ENCODE measurements at places on chromosomes 3 and 15.

DNA sequence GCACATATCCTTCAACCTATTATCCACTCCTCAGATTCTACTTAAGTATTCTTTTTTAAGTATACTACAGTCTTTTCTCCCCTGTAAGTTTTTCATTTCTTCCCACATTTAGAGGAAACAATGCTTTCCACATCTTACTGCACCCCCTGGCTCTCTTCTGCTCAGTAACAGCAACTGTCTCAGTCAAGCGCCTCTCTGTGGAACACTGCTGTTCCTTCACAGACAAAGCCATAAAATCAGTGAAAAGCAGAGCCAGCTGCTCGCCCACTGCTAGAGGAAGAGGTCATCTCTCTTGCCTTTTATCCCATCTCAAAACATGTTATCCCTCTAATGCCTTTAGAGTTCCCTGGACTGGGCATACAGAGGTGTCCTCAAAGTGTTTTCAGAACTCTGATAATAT, 24.8 kb downstream of the SERP1 start:
- DNase-seq: no peak

DNA sequence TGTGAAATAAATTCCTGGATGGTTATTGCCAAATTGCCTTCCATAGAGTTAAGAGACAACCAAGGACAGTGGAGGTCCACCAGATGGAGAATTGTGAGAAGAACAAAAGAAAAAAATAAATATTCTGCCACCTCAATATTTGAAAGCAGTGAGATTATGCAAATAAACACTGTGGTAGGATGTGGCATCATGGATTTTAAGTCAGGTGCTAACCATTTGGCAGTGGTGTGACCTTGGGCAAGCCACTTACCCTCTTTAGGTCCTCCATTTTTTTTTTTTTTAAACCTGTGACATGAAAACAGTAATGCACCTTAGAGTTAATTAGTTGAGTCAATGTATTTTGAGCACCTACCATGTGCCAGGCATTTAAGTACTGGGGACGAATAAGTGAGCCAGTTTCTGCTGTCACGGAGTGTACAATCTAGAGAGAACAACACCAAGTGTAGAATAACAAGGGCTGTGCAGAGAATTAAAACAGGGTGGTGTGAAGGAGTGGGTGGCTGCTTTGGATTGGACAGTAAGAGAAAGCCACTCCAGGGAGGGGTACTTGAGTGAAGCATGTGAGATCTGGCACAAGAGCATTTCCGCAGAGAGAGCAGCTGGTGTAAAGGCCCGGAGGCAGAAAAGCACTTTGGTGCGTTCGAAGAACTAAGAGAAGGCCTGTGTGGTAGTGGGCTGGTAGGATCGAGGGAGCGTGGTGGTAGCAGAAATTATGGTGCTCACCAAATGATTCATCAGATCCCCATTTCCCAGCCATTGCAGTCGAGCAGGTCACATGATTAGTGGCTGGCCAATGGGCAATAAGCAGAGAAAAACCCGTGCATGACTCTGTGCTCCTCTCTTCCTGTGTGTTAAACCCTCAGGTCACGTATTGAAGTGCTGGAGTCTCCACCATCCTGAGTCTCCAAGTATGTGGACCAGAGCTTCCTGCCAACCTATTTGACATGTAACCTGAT, 39.2 kb downstream of the CCK start:
- no peak for DNase-seq

DNA sequence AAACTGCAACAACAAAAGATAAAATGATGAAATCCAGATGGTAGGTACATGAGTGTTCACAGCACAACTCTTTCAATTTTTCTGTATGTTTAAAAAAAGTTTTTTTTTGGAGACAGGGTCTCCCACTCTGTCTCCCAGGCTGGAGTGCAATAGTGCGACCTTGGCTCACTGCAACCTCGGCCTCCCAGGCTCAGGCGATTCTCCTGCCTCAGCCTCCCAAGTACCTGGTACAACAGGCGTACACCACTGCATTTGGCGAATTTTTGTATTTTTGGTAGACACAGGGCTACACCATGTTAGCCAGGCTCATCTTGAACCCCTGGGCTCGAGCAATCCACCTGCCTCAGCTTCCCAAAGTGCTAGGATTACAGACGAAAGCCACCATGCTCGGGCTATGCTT, 18.6 kb downstream of the LRRFIP2 start:
- DNase-seq: no peak

GRCh38 chr3:40290396-40290795, 19.1 kb upstream of the EIF1B start:
- DNase-seq: no peak

DNA sequence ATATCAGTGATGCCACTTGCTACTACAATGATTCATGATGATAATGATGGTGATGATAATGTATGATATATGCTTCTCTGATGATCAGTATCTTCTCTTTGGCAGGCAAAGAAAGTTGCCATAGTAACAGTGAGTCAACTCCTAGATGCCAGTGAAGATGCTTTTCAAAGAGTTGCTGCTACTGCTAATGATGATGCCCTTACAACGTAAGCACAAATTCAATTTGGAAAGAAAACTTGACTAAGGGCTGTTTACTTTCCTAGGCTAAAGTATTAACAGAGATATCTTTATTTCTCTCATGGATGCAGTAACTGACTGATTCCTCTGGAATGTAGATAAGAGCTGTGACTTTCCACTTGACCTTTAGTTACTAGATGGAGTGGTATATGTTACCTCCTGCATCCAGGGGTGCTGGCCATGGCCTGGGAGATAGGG, 27.8 kb downstream of the ADGRG7 start:
- DNase-seq: no peak

All from breast epithelium (tissue), 4 donors.